ENCODE measurements at places on chromosomes 3 and 15.

- DNase-seq: no peak
Measured at GRCh38 chr3:28846971-28847478, 433.8 kb upstream of the RBMS3 start.

DNA sequence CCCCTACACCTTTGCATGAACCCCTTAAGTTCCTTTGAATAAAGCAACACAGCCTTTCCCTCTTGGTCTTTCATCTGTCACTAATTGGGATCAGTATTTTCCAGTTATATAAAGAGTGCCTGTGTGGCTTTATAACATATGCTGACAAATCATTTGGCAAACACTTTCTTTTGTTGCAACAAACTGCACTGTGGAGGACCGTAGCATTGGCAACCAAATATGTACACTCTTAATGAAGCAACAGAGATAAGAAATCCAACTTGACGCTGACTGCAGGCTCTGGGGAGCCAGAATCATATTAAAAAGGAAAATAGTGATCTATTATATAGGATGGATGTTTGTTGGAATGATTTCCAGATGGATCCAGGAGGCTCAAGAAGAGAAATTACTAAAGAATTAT, 120.1 kb upstream of the PRICKLE2 start:
- peak; percentile 15 for DNase-seq

GRCh38 chr15:98647774-98648653, at the start of gene IGF1R:
Gene IGF1R, plus strand, starts transcription at chr15:98648539. Its CDS starts 1,043 bp downstream, at chr15:98649582.
- DNase-seq: peak; percentile 71

- no peak for DNase-seq
Measured at GRCh38 chr3:119245778-119246177, 5.1 kb upstream of the B4GALT4 start.

DNA sequence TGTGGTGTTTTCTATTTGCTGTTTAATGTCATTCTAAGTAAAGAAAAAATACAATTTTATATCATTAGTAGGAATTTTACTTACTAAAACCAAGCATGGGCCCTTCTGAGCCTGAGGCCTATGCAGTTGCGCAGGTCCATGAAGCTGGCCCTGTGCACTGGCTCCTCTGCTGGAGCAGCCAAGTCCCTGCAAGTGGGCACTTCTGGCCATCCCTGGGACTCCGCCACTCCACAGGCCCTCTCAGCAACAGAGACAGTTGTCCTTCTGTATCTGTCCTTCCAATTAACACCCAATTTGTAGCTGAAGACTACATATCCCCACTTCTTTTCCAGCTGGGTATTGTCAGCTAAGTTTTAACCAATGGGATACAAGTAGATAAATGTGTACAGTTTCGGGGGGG, 49.9 kb upstream of the RYK start:
- DNase-seq: no peak

DNA sequence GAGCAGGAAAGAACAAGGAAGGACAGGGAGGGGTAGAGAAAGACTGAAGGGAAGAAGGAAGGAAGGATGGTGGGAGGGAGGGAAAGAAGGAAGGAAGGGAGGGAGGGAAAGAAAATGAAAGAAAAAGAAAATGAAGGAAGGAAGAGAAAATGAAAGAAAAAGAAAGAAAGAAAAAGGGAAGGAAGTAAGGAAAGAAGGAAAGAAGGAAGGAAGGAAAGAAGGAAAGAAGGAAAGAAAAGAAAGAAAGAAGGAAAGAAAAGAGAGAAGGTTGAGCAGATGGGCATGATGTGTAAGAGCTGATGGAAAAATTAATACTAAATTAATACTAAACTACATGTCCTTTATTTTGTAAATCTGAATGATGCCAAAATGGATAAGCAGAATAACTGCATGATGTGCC, 418.3 kb upstream of the CDIN1 start:
- DNase-seq: no peak

DNA sequence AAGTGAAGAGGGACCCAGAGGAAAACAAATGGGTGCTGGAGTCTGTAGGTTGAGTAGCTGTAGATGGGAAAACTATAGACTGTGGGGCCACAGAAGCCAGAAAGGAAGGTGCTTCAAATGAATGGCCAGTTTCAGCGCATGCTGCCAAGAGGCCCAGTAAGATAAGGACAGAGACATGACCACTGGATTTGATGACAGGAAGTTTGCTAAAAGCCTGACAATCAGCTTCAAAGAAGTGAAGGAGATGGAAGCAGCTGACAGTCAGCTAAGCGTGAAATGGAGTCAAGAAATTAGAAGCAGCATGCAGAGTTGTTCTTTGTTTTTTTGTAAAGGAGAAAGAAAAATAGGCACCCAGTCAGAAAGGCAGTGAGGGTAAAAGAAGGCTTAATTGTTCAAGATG, 24.9 kb downstream of the TXNRD3 start:
- no peak for DNase-seq

GRCh38 chr3:168093790-168094189, 1.9 kb downstream of the GOLIM4 start:
- DNase-seq: no peak

DNA sequence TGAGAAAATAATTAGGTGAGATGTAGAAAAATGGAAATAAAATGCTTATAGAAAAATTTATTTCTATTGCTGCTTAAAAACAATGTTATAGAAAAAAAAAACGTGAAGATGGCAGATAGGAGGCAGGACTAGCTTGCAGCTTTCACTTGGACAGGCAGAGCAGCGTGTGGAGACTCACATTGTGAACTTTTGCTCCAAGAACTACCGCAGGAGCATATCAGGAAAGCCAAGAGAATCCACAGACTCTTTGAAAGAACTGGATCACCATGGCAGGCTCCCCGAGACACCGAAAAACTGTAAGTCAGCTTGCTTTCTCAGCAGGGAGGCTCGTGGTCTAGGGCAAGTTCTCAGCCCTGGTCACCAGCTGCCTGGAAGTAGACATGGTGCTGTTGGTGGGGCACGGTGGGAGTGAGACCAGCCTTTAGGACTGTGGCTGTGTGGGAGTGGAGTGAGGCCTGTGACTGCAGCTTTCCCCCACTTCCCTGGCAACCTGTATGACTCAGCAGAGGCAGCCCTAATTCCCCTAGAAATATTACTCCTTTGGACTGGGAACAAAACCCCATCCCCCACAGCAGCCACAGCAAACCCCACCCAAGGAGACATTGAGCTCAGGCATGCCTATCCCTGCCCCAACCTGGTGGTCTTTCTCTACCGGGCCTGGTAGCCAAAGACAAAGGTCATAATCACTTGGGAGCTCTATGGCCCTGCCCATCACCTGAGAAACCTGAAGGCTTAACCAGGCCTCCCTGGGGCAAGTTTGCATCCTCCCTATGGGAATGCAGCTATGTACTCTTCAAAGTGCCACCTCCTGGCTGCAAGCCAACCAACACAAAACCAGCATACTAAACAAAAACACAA, 22.8 kb downstream of the STRIT1 start:
- peak; percentile 62 for DNase-seq

DNA sequence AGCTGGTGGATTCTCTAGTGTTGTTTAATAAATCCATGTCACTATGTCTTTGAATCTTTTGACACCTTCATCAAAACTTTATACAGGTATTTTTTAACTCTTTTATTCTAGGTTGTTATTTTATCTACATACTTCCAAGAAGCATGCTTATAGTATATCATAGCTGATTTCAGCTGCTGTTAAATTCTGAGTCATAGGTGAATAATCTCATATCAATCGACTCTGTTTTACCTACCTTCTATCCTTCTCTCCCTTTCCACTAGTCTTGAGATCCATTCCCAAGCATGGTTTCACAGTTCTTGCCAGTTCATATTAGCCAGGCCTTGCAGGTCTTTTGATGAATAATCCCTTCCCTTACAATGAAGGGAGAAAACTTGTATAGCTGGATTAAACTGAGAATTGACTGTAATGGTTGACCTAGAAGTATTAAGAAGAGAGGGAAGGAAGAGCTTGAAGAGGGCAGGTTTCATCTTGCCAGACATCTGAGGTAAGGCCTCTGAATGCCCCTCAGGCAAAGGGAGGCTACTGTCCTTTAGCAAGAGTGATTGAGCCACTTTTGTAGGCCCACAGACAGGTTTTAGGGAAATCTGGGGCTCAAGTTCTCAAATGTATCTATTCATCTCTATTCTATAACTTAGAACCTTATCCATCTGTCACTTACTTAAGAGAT, 146.4 kb downstream of the EPHA6 start:
- no peak for DNase-seq

DNA sequence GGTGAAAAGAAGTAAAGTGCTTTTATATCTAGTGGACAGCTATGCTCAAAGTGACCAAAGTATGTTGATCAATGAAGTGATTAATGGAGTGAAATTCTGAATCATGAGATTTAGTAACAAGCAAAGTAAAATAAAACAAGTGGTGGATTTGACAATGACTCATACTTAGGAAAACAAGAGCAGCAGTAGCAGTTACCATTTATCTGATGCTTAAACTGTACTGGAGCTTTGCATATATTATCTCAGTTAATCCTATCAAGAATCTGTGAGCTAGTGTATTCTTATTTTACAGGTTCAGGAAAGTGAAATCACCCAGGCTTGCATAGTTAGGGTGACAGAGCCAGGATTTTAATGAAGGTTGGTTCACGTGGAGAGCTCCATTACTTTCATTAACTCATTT, 50.6 kb upstream of the SPATA16 start:
- DNase-seq: no peak

- no peak for DNase-seq
Measured at GRCh38 chr3:86176445-86176784, 814.5 kb downstream of the VGLL3 start.

DNA sequence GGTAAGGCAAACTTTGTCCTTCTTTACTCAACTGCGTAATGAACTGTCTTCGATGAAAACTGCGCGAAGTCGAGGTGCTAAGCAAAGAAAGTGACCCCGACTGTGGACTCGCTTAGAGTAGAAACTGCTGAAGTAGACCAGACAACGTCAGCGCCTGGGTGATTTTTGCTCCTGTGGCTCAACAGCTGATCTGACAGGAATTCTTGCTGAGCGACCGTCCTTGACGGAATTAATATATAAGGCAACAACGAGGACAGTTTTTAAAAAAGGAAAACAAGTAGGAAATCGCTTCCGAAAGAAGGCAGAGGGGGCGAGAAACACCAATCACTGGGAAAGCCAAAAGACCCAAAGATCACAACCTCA, 541 bp downstream of the RPS27L start:
- DNase-seq: peak; percentile 63

- peak; percentile 31 for DNase-seq
Measured at GRCh38 chr3:7682822-7683229, 818.8 kb upstream of the LMCD1 start.

DNA sequence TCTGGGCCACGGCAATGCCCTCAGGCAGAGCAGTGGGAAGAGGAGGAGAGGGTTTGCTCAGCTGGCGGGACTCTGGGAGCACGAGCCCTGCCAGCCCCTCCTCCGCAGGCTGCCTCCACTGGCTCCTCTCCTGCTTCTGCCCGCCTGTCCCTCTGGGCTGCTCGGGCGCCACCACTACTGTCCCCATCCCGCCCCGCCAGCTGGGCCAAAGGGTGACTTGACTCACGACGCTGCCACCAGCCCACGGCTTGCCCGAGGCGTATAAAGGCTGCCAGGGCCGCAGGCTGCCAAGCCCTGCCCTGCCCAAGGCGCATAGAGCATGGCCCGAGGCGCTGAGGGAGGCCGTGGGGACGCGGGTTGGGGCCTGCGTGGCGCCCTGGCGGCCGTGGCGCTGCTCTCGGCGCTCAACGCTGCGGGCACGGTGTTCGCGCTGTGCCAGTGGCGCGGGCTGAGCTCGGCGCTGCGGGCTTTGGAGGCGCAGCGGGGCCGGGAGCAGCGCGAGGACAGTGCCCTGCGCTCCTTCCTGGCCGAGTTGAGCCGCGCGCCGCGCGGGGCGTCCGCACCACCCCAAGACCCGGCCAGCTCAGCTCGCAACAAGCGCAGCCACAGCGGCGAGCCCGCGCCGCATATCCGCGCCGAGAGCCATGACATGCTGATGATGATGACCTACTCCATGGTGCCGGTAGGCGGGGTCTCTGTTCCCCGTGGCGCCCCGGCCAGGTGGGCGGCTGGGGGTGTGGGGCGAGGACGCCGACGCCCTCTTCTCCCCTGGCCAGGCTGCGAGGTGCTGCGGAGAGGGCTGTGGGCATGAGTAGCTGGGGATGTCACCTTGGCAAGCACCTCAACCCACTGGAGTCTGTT, at the start of gene GLDN:
TSS of gene GLDN (plus strand) at position 290 of the 861 bp plus-strand sequence. CDS start at position 320, 30 bp downstream.
- no peak for DNase-seq

DNA sequence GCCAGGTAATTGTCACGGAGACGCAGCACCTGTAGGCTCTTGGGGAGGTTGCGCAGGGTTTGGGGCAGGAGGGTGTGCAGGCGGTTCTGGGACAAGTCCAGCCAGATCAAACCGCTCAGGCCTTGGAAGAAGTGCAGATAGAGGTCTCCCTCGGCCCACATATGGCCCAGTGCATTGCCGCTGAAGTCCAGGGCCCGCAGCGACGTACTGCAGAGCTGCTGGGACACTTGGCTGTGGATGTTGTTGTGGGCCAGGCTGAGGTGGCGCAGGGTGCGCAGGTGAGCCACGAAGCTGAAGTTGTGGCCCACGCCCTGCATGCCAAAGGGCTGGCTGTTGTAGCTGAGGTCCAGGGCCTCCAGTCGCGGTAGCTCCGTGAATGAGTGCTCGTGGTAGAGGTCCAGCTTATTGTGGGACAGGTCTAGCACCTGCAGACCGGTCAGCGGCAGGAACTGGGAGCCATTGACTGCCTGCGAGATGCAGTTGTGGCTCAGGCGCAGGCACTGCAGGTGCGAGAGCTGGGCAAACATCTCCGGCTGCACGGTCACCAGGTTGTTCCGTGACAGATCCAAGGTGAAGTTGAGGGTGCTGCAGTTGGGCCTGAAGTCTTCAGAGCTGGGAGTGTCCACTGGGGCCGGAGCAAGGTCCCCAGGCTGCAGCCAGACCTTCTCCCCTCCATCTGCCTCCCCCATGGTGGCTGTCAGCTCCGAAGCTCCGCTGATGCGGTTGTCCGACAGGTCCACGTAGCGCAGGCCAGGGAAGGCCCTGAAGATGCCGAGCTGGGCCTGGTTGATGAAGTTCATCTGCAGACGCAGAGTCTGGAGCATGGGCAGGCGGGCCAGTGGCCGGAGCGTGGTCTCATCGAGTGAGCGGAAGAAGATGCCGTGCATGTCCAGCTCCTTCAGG, 2.9 kb downstream of the TLR9 start:
- DNase-seq: no peak

GRCh38 chr3:71989165-71989564, 204.2 kb upstream of the PROK2 start:
- DNase-seq: peak; percentile 11

GRCh38 chr3:107897471-107898061, 193.3 kb downstream of the CD47 start:
- DNase-seq: no peak

- no peak for DNase-seq
Measured at GRCh38 chr3:46454606-46455005, 10.1 kb downstream of the LTF start.

GRCh38 chr15:40069178-40070165, 30.5 kb upstream of the SRP14 start:
- DNase-seq: peak; percentile 95
